ENCODE measurements at places on chromosomes 5 and 9.

GRCh38 chr5:131610198-131611063 lies 24.6 kb downstream of the RAPGEF6 start:
- DNase-seq, result no peak
- H3K27ac ChIP-seq, result no peak overlapping the region
- H3K4me1 ChIP-seq, result peaks cover 35% of the 10 kb centered on the region
- H3K27me3 ChIP-seq, result no peaks in the 10 kb centered on the region

- H3K4me1 ChIP-seq, result no peaks in the 10 kb centered on the region
- no peak overlapping the region for H3K27ac ChIP-seq
- peaks cover 33% of the 10 kb centered on the region for H3K27me3 ChIP-seq
- DNase-seq, result no peak
- H3K36me3 ChIP-seq, result no peaks in the 10 kb centered on the region
- no peak overlapping the region for H3K4me3 ChIP-seq
Measured at GRCh38 chr9:72946821-72947220, 6.0 kb downstream of the ALDH1A1 start.

- H3K4me3 ChIP-seq, result no peak overlapping the region
- no peak for DNase-seq
- H3K4me1 ChIP-seq, result peaks cover 17% of the 10 kb centered on the region
- H3K27ac ChIP-seq, result no peak overlapping the region
Measured at GRCh38 chr9:125589287-125589686, 117.7 kb downstream of the MAPKAP1 start.

GRCh38 chr5:102312586-102313370 lies 16.7 kb upstream of the SLCO4C1 start:
- no peak for DNase-seq
- H3K27ac ChIP-seq, result no peak overlapping the region
- H3K27me3 ChIP-seq, result no peaks in the 10 kb centered on the region
- no peaks in the 10 kb centered on the region for H3K36me3 ChIP-seq

- H3K4me1 ChIP-seq, result no peaks in the 10 kb centered on the region
- no peak overlapping the region for H3K4me3 ChIP-seq
- H3K27me3 ChIP-seq, result no peaks in the 10 kb centered on the region
- DNase-seq, result no peak
- H3K27ac ChIP-seq, result no peak overlapping the region
- no peaks in the 10 kb centered on the region for H3K36me3 ChIP-seq
Measured at GRCh38 chr9:120353506-120353905, 226.5 kb downstream of the CDK5RAP2 start.

GRCh38 chr5:111914966-111915636 lies 158.1 kb upstream of the NREP start:
- peak overlapping the region; percentile 61 for H3K27ac ChIP-seq
- no peak overlapping the region for H3K4me3 ChIP-seq
- no peaks in the 10 kb centered on the region for H3K36me3 ChIP-seq
- no peak for DNase-seq
- no peaks in the 10 kb centered on the region for H3K4me1 ChIP-seq

GRCh38 chr5:133606835-133607234 lies 5.5 kb downstream of the FSTL4 start:
- no peak for DNase-seq
- no peaks in the 10 kb centered on the region for H3K36me3 ChIP-seq
- peaks cover 5% of the 10 kb centered on the region for H3K4me1 ChIP-seq
- H3K27me3 ChIP-seq, result peaks cover 32% of the 10 kb centered on the region
- no peak overlapping the region for H3K4me3 ChIP-seq

- DNase-seq, result no peak
- no peaks in the 10 kb centered on the region for H3K36me3 ChIP-seq
- no peak overlapping the region for H3K27ac ChIP-seq
- H3K27me3 ChIP-seq, result no peaks in the 10 kb centered on the region
Measured at GRCh38 chr9:17878810-17879370, 300.0 kb downstream of the SH3GL2 start.

- no peaks in the 10 kb centered on the region for H3K4me1 ChIP-seq
- H3K27me3 ChIP-seq, result no peaks in the 10 kb centered on the region
- no peak overlapping the region for H3K4me3 ChIP-seq
- no peak for DNase-seq
- H3K36me3 ChIP-seq, result no peaks in the 10 kb centered on the region
- no peak overlapping the region for H3K27ac ChIP-seq
Measured at GRCh38 chr9:23638837-23639426, 187.1 kb downstream of the ELAVL2 start.

DNA sequence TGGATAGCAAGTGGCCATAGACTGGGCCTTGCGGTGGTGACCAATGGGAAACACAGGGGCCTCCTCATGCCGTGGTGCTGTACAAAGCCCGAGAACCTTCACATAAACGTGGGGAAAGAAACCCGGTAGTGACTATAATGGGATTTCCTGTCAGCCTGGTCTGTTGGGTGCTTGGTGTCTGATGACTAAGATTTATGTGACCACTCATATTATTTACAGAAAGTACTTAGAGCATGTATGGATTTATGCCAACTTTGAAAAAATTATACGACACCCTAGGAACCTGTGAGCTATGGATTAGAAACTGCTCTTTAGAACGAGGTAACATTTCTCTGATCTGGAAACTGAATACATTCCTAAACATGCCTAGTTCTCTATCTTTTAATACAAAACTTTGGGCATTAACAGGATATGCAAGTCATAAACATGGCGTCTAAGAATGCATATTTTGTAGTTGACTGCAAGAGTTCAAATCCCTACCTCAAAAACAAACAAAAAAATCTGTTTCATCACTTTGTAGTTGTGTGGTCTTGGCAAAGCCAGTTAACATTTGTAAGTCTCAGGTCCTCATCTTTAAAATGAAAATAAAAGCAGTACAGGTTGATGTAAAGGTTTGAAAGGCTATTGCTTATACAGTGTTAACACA lies 85.4 kb downstream of the TMEM167A start:
- no peak overlapping the region for H3K4me3 ChIP-seq
- H3K27me3 ChIP-seq, result no peaks in the 10 kb centered on the region
- H3K36me3 ChIP-seq, result no peaks in the 10 kb centered on the region
- H3K27ac ChIP-seq, result no peak overlapping the region
- no peaks in the 10 kb centered on the region for H3K4me1 ChIP-seq

GRCh38 chr9:36078051-36078450 lies 41.3 kb downstream of the RECK start:
- no peak overlapping the region for H3K27ac ChIP-seq
- H3K4me1 ChIP-seq, result no peaks in the 10 kb centered on the region
- DNase-seq, result no peak

DNA sequence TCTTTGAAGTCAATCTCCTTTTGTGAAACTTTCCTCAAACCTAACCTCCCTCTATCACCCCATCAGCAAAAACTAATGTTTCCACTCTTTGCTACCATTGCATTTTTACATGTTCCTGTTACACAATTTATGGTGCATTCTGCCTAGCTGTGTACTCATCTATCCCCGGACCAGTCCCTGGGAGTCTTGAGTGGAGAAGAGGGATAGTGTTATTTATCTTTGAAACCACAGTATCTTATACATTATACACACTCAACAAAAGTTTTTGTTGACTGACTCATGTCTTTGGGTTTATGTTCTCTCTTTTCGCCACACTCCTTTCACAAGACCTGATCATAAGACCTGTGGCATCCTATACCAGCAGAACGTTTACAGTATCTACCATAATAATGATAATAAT lies 26.4 kb downstream of the TNFAIP8 start:
- peaks cover 7% of the 10 kb centered on the region for H3K36me3 ChIP-seq
- H3K4me1 ChIP-seq, result peaks cover 100% of the 10 kb centered on the region
- peak overlapping the region; percentile 18 for H3K4me3 ChIP-seq
- no peaks in the 10 kb centered on the region for H3K27me3 ChIP-seq

DNA sequence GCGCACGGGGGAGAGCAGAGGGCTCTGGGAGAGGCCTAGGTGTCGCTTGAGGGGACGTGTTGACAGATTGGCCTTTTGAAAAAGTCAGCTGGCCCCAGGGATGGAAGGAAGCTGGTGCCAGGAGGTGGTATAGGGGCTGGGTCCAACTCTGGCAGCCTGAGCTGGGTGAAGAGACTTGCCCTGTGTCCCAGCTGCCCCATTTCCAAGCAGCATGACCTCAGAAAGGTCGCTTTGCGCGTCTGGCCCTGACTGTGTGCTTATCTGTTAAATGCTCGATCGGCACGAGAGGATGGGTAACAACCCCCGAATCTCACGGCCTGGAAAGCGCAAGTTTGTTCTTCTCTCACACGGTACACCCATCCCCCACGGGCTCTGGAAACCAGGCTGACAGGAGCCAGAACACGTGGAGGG lies 31.2 kb upstream of the LAMC3 start:
- H3K36me3 ChIP-seq, result no peaks in the 10 kb centered on the region
- no peaks in the 10 kb centered on the region for H3K27me3 ChIP-seq
- no peak overlapping the region for H3K4me3 ChIP-seq
- H3K27ac ChIP-seq, result no peak overlapping the region

- no peaks in the 10 kb centered on the region for H3K27me3 ChIP-seq
- H3K36me3 ChIP-seq, result no peaks in the 10 kb centered on the region
- H3K27ac ChIP-seq, result no peak overlapping the region
- no peak overlapping the region for H3K4me3 ChIP-seq
- peaks cover 9% of the 10 kb centered on the region for H3K4me1 ChIP-seq
Measured at GRCh38 chr5:6766604-6767093, 53.4 kb downstream of the TENT4A start.

DNA sequence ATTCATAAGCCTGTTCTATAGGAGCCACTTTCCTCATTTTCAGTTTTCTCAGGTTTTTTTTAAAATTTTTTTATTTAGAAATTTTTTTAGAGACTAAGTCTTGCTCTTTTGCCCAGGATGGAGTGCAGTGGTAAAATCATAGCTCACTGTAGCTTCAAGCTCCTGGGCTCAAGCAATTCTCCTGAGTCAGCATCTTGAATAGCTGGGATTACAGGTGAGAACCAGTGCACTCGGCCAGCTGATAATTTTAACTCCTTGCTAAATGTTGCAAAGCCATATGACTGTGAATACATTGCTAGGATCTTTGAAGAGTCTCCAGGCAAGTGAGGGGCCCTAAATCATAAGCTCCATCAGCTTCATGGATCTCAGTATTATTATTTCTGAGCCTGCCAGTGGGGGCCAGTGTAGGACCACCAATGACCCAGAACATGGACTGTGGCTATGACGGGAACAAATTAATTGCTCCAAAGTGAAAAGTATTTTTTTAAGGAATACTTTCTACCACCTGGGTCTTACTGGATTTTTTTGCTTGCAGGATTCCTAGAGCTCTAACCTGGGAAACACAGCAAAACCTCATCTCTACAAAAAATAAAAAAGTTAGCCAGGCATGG lies 5.7 kb upstream of the GAPVD1 start:
- no peaks in the 10 kb centered on the region for H3K4me1 ChIP-seq
- peaks cover 1% of the 10 kb centered on the region for H3K36me3 ChIP-seq
- DNase-seq, result no peak
- H3K4me3 ChIP-seq, result no peak overlapping the region

All from activated T-cell treated with anti-CD3 and anti-CD28 coated beads, Interleukin-2, amount 50 U/mL, for 72 hours (primary cell).